CD8-positive, alpha-beta memory T cell (primary cell): ENCODE measurements at places on chromosomes 16 and 17. TPM values are rescaled to one million over a fixed set of nuclear protein-coding genes. Genes with fewer than 3 reads are reported as not detected.

The NOD2 gene
- 1.8 TPM for total RNA-seq

The HID1 gene
- total RNA-seq, result 0.91 TPM

The NME2 gene
- total RNA-seq, result 930 TPM

DNA sequence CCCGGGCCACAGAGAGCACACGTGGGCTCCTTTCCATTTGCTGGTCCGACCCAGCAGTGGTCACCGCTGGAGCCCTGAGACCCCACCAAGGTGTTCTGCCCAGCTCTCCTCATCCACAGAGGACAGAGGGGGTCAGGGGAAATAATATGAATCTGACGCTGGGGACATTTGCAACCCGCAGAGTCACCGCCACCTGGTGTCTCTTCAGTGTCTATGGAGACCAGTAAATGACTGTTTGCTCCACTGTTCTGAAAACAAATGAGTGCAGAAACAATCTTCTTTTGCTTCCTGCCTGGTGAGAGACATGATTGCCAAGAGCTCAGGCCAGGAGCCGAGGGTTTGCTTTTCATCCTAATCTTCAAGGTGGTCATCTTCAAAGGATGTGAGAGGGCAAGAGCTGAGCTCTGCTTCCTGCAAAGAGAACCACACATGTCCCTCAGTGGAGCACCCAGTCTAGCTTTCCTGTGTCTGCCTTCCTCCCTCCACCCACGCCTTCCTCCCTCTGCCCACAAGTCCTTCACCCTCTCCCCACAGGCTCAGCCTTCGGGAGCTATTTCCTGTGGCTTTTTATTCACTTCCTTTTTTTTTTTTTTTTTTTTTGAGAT, 14.7 kb upstream of the KLHDC4 start:
- peak; percentile 59 for DNase-seq

- no peak for DNase-seq
These were observed 19.5 kb downstream of the SLC7A6OS start for GRCh38 chr16:68291227-68291626.

GRCh38 chr17:45841883-45842525, 2.7 kb upstream of the SPPL2C start:
- no peak for DNase-seq

- DNase-seq, result no peak
These were observed 310.0 kb downstream of the SOX9 start for GRCh38 chr17:72430611-72431432.

DNA sequence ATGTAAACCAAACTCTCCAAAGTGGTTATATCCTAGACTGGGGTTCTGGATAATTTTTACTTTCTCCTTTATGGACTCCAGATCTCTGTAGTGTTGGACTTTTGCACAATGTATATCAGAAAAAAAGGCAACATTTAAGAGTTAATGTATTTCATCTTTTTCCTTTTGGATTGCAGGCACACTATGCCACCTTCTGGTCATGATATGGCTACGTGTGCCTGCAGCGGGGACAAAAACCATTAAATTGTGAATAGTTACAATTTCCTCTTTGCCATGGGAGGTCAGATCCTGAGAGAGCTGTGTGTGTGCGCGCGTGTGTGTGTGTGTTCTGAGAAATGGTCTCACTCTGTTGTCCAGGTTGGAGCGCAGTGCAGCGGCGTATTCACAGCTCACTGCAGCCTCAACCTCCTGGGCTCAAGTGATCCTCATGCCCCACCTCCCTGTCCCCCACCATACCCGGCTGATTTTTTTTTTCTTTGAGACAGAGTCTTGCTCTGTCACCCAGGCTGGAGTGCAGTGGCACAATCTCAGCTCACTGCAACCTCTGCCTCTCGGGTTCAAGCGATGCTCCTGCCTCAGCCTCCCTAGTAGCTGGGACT, 4.3 kb upstream of the SGF29 start:
- DNase-seq, result peak; percentile 46

DNA sequence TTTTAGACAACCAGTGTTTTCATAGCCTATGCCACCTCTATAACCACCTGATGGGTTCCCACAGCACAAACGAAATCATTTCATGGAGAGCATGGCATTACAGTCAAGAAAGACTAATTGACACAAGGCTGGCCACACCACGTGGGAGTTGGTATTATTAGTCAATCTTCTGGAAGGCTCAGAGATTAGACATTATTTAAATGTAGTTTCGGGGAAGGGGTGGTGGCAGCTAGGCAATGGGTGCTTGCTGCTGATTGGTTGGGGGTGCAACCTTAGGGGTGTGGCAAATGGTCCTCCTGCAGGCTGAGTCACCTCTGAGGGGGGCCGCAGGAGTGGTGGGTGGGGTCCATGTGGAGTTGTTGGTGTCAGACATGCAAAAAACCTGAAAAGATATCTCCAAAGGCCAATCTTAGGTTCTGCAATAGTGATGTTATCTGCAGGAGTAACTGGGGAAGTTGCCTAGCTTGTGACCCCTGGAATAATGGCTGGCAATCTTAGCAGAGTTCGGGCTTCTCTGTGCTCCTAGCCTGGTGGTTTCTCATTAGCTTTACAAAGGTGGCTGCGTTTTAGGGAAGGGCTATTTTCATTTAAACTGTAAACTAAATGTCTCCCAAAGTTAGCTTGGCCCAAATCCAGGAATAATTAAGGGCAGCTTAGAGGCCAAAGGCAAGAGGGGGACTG, 4.6 kb downstream of the TEN1 start:
- DNase-seq, result no peak

- DNase-seq, result no peak
These were observed 180.7 kb upstream of the CACNG5 start for GRCh38 chr17:66654106-66654740.

The RDM1 gene
- total RNA-seq, result 3.1 TPM

DNA sequence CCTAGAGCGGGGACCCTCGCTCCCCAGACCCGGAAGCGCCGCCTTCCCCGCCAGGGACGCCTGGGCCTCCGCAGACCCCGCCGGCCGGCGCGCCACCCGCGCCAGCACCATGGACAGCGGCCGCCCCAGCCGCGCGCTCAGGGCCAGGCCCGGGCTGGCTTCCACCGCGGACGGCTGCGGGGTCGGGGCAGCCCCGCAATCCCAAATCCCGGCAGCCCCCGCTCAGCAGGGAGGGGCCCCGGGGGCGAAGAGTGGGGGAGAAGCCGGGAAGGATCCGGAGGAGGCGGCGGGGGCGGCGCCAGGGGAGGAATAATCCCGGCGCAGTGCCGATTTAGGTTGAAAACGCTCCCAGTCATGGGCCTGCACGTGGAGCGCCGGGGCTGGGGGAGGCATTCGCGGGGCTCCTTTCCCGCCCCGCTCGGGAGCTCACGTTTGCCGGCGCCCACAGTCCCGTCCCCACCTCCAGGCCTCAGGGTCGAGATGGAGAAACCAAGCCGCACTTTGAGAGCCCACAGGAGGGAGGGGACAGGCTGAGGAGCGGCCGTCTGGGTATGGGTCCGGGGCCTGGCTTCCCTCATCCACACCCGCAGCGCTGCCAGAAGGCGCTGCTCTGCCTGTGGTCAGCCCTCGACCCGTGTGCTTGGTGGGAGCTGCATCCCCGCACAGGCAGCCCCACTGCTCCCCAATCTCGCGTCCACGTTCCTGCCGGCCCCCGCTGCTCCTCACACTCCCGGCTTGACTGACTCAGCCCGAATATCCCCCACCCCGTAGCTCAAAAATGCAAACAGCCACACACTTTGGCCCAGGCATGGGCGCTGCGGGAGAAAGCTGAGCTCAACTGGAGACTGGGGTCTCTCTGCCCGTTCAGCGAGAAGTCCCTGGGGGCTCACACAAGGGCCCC, 4.7 kb downstream of the FBXL16 start:
- peak; percentile 68 for DNase-seq

The TPSAB1 gene
- total RNA-seq, result not detected

The ALOX15 gene
- total RNA-seq, result not detected

GRCh38 chr16:4640572-4641305, 16.1 kb downstream of the MGRN1 start:
- DNase-seq, result no peak

- DNase-seq, result no peak
These were observed 134.1 kb upstream of the TOX3 start for GRCh38 chr16:52680993-52681392.

The UMOD gene
- not detected for total RNA-seq

DNA sequence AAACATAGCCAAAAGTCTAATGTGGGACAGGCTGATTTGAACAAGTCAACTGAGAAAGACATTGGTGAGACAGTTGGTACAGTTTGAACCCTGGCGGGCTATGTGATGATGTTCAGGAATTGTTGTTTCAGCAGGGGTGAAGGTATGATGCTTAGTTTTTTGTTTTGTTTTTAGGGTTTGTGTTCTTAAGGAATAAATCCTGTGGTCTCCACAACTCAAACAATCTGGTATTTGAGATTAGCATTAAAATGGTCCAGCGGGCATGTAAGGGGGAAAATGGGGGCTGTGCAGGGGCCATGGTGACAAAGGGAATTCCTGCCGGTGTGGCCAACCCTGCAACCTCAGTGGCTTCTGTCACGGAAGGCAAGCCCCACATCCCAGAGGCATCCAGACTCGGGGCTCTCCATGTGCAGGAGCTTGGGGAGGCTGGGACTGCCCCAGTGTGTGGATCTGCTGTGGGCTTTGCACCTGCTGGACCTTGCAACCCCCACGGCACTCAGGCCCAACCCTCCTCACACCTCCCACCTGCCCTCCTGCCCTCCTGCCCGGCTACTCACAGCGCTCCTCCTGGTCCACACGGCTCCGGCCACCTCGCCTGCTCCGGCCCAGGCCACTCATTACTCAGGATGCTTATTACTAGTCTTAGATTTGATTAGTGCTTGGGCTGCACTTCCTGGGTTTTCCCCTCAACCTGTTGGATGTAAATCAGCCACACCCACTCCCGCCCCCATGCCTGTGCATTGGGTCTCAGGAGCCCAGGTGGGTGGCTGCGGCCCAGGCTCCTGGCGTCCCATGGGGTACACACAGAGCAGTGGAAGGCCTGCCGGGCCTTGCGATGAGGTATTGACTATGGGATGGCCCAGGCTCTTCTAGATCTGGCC, at the start of gene TNFRSF13B:
Gene TNFRSF13B, minus strand, starts transcription at position 661 of the 881 bp plus-strand sequence. Its CDS starts 43 bp downstream, at position 618.
- no peak for DNase-seq

- no peak for DNase-seq
These were observed 292.3 kb downstream of the SHISA9 start for GRCh38 chr16:13193721-13194120.

The HIGD1B gene
- total RNA-seq, result not detected

The TUBD1 gene
- 9.5 TPM for total RNA-seq

- no peak for DNase-seq
These were observed 29.3 kb downstream of the PRSS54 start for GRCh38 chr16:58265480-58266052.

- DNase-seq, result no peak
These were observed 101.6 kb downstream of the MSI2 start for GRCh38 chr17:57357830-57358430.

GRCh38 chr17:53794875-53795274, 27.9 kb upstream of the KIF2B start:
- no peak for DNase-seq

The KRTAP17-1 gene
- not detected for total RNA-seq

The HAP1 gene
- 0.13 TPM for total RNA-seq

DNA sequence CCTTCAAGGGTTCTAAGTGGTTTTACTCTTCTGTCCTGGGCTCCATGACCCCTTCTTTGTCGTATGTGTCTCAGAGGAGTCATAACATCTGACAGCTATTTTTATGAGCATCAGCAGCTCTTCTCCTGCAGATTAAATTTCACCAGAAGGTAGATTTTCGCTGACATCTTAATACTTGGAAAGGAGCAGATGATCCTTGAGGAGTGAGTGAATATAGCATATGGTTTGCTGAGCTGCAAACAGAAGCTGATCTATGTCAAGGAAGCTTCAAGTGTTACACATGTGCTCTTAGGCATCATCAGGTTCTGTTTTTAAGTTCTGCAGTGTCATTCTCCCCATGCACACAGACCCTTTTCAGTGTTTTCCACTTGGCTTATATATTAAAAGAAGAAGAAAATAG, 49.2 kb upstream of the MYH2 start:
- no peak for DNase-seq

GRCh38 chr16:76277460-76278030, 344 bp downstream of the CNTNAP4 start:
- no peak for DNase-seq

DNA sequence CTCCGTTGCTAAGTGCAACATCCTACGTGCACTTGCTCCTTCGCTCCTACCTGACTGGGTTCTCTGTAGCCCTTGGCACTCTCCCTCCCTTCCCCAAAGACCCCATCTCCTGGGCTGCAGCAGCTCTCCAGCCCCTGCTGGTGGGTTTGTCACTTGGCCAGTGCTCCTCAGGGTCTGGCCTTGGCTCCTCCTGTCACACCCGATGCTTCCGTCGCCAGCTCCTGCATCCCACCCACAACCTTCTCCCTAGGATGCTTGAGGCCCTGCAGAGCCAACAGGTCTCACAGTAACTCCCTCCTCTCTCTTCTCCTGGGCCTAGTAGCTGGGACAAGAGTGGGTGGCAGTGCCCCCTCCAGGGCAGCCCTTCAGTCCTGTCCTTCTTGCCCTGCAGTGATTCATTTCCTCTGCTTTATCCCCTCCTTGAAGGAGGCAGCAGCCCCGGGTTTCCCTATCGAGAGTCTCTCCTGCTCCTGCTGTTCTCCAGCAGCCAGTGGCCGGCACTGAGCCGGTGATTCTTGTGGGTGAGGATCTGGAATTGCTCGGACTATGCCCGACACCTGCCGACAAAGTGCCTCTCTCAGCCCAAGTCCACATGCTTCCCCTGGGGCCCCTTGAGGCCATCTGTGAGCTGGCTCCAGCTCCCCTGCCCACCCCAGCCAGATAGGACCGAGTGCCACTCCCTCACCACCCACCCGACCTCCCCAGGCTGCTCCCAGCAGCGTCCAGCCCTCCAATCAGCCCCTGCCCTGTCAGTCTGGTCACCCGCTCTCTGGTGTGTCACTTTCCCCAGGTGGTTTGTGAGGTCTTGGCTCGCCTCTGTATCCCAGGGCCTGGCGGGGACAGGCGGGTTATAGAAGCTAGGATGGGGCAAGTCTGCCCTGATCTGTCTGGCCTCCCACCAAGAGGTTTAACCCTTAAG, 3.8 kb downstream of the LITAFD start:
- DNase-seq, result no peak

The MAF gene
- total RNA-seq, result 37.6 TPM

DNA sequence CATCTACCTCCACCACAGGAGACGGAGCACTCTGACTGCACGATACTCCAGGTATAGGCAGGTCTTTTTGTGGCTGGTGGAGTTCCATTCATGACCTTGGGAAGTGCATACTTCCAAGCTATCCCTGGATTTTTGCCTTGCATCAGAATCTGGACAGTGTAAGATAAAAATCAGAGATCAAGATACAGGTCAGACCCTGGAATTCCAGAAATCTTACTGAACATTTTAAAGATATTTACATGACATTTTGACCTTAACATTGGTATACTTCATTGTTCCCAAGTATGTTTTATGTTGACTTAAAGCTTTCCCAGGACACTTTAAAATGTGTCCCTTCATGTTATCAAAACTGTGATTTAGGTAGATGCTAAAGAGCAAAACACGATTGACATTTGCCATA, 101.0 kb downstream of the SYCE1L start:
- no peak for DNase-seq
